ENCODE measurements at places on chromosomes 6 and 20. TPM values are rescaled to one million over a fixed set of nuclear protein-coding genes. Genes with fewer than 3 reads are reported as not detected.

The NRSN1 gene
- not detected for total RNA-seq

The RBPJL gene
- not detected for total RNA-seq

The BACH2 gene
- total RNA-seq = 5.1 TPM

The ABCF1 gene
- 38.6 TPM for total RNA-seq

The UBE2J1 gene
- total RNA-seq = 57.8 TPM

The PPIL4 gene
- 15.8 TPM for total RNA-seq

The ATP6V1G2 gene
- total RNA-seq = not detected

The NAPB gene
- 10.2 TPM for total RNA-seq

The MAPK13 gene
- total RNA-seq = 66.0 TPM

The ZNF165 gene
- 4.5 TPM for total RNA-seq

The PRPH2 gene
- 9.9 TPM for total RNA-seq

The ETV7 gene
- 11.4 TPM for total RNA-seq

The WFDC6 gene
- total RNA-seq = not detected

The GLP1R gene
- not detected for total RNA-seq

The MBOAT1 gene
- 17.3 TPM for total RNA-seq

The FAXC gene
- total RNA-seq = 2.0 TPM

The CCDC170 gene
- total RNA-seq = not detected

The PRDM13 gene
- not detected for total RNA-seq

The HNF4A gene
- 274 TPM for total RNA-seq

The SYNDIG1 gene
- not detected for total RNA-seq

The HLA-G gene
- total RNA-seq = not detected

The SSTR4 gene
- total RNA-seq = not detected

The GRM4 gene
- total RNA-seq = not detected

The LKAAEAR1 gene
- total RNA-seq = not detected

The RANBP9 gene
- total RNA-seq = 30.1 TPM

The ZNF334 gene
- total RNA-seq = 4.4 TPM

The RIN2 gene
- total RNA-seq = 181 TPM

The DLL1 gene
- total RNA-seq = 38.7 TPM

The NOTCH4 gene
- total RNA-seq = 50.3 TPM

The SLC22A1 gene
- total RNA-seq = 8.2 TPM

The ADA gene
- 25.6 TPM for total RNA-seq

The DCDC2 gene
- 0.57 TPM for total RNA-seq

The NR2E1 gene
- not detected for total RNA-seq

The KIAA1755 gene
- 0.80 TPM for total RNA-seq

The VSX1 gene
- not detected for total RNA-seq

The POLR3F gene
- total RNA-seq = 9.5 TPM

The ADGRF4 gene
- total RNA-seq = 0.18 TPM

The UNC93A gene
- total RNA-seq = 17.2 TPM

The HLA-DPA1 gene
- total RNA-seq = 70.1 TPM

The SPAG4 gene
- 28.1 TPM for total RNA-seq

The PPP1R11 gene
- total RNA-seq = 44.6 TPM

The TCF21 gene
- 3.0 TPM for total RNA-seq

The IP6K3 gene
- total RNA-seq = 1.9 TPM

Measured in Peyer's patch (tissue), 4 donors.